ENCODE measurements at places on chromosomes 13 and 19.

- no peak for DNase-seq
These were observed 1.0 kb upstream of the ETFB start for GRCh38 chr19:51367255-51367564.

DNA sequence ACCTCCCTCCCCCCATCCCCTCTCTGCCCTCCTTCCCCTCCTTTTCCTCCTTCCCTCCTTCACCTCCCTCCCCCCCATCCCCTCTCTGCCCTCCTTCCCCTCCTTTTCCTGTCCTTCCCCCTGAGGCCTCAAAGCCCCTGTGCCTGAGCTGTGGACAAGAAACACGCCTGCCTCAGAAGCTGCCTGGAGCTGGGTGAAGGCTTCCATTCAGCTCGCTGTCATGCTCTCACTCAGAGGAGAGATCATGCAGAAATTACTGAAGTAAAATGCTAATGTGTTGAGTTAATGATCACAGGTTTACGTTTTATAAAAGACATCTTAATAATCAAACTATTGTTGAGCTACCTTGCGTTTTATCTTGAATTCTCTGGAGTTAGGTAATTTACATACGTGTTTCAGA, 114.5 kb downstream of the ATP11A start:
- DNase-seq: no peak

- DNase-seq: no peak
These were observed 32.4 kb downstream of the GJA3 start for GRCh38 chr13:20128459-20128931.

- no peak for DNase-seq
These were observed 401 bp upstream of the ZNF765 start for GRCh38 chr19:53394522-53394973.

GRCh38 chr13:88464851-88465250, 793.7 kb downstream of the SLITRK5 start:
- no peak for DNase-seq
